CD4-positive, alpha-beta T cell treated with Interleukin-15 for 1 hour (primary cell): ENCODE measurements at places on chromosomes 3 and 15.

- DNase-seq: no peak
These were observed 14.5 kb upstream of the LPP start for GRCh38 chr3:188139466-188139865.

DNA sequence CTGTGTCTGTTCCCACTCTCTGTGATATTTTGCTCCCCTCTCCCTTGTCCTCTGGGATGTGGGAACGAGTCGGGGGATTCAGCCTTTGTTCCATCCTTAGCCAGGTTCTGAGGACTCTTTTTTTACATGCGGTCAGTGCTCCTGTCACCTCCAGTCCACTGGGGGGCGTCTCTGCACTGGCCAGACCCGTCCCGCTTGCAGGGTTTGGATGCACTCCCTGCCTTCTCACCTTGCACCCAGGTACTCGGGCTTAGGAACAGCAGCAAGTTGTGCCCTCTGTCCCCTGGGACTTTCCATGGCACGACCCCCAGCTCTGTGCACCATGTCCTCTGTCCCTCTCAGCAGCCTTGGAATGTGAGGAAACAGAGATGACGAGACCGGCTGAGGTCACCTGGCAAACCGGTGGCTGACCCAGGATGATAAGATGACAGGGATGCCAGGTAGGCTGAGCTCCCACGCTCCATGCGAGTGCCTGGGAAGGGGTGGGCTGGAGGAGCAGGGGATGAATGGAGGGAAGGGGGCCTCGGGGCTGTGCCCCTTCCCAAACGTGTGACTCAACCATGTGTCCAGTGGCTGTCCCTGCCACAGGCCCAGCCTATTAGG, 27.3 kb upstream of the FGD5 start:
- DNase-seq: no peak

DNA sequence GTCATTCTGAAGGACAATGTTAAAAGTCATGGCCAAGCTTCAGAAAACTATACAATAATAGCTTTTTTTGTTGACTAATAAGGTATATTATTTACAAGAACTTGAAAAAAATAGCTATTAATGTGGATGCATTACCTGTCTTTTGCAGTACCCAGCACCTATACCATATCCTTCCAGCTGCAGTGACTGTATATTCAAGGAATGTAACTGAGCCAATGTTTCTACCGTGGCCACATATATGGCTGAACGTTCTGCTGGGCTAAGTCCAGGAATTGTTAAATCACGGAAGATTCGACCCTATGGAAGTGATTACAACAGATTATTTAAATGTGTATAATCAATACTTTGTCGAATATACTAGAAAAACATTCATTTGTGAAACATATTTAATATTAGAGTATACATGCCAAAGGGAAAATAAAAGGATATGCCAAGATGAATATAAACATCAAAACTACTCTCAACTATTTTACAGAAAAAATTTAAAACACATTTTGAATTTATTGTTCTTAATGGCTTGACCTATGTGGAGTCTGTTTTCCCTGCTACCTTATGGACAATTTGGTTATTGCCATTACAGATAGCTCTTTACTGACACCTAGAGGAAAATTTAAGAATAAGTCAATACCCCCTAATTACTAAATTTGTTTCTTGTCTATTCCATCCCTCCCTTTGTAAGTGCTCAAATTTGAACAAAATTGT, 17.6 kb downstream of the ACAD11 start:
- DNase-seq: no peak

DNA sequence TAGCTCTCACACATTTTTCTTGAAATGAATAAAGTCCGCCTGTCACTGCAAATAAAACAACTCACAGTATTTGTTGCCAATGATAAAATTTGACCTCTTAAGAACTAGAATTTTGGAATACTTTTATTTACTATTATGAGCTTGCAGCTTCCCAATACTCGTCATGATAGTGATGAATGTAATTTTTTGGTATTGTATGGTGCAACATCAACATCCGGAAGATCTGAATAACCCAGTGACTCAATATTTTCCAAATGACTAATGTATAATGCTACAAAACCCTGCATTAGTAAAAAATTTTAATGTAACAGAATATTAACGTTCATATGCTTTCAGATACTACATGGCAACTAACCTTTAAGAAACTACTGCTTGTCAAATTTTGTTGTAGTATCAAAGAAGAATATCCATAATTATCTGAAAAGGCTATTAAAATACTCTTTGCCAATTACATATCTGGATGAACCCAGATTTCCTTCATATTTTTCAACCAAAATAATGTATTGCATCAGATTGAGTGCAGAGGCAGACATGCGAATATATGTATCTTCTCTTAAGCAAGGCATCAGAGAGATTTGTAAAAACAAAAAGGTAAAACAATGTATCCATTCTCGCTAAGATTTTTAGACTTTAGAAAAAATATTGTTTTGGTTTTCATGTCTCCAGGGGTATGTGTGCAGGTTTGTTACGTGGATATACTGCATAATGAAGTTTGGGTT, 95.3 kb downstream of the IGF2BP2 start:
- DNase-seq: no peak

DNA sequence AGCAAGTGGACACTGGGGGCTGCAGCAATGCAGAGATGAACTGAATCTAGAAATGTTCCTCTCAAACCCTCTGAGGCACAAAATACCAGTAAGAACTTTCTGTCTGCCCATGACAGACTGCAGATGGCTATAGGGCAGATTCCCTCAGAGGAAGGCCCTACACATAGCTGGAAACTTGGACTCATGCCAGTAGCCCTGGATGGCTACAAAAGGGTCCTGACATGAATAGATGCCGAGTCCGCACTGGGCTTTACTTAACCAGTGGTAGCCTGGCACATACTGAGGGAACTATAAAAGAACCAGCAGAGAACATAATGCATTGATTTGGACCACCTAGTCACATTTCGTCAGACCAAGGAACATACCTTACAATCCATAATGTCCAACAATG, 66.7 kb downstream of the C3orf80 start:
- DNase-seq: no peak

GRCh38 chr15:90031231-90031791, 30.2 kb downstream of the ZNF710 start:
- no peak for DNase-seq

GRCh38 chr15:26421065-26421464, 351.8 kb downstream of the GABRB3 start:
- no peak for DNase-seq

DNA sequence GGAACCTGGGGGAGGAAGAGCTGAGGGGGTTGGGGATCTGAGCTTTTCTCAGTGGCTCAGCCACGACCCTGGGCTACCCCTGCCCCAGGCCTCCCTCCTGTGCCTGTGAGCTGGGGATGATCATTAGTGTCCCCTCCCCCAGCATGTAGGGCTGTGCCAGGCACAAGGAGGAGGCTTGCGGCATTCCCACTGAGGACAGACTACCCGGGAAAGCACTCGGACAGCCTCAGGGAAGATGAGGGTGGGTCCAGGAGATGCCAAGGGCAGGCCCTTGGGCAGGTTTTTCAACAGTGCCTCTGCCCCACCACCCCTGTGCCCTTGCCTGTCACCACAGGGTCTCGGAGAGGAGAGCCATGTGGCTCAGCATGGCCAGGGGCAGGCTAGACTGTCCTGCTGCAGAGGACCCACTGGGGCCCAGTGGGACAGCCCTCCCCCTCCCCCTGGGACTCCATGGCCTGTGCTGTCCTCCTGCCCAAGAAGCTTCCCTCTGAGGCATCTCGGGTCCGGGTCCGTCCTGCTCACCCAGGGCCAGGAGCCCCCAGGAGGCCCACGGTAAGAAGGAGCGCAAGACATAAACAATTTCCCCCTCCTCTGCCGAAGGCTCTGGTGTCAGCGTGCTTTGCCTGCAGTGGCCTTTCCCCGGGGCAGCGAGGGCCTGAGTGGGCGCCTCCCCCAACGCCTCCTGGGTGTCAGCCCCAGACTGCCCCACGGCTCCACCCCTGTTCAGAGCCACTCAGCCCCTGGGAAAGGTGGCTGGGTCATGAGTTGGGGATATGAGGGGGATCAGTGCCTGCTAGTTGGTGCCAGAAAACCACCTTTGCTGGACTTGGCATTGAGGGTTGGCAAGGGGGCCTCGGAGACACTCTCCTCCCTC, 192.5 kb downstream of the GOLGA6L6 start:
- DNase-seq: peak; percentile 26

GRCh38 chr3:148957586-148957985, 33.8 kb upstream of the GYG1 start:
- DNase-seq: no peak
